Cerebellum (tissue), 4 donors: ENCODE measurements at places on chromosomes 1 and 21. TPM values are rescaled to one million over a fixed set of nuclear protein-coding genes. Genes with fewer than 3 reads are reported as not detected.

GRCh38 chr1:227318853-227319607 is 738 bp upstream of the CDC42BPA start:
- DNase-seq, result peak; percentile 82

- DNase-seq, result no peak
Measured at GRCh38 chr1:84253036-84253435, 48.5 kb upstream of the SAMD13 start.

DNA sequence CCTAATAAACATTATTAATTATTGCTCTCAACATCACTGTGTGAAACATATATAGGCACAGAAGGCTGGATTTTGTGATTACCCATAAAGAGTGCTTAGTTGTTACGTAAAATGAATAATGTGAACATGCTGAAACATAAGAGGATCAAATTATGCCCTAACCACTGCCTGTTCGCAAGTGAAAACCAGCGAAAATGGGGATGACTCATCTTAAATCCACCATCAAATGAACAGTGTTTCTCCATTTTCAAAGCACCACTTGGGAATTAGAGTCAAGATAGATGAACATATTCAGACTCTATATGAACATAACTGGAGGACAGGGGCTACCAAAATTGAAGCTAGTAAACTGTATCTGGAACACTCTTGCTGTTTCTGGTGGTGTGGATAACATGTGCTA is 386.2 kb downstream of the HHIPL2 start:
- no peak for DNase-seq

GRCh38 chr1:107727866-107728265 is 237.1 kb downstream of the VAV3 start:
- DNase-seq, result no peak

DNA sequence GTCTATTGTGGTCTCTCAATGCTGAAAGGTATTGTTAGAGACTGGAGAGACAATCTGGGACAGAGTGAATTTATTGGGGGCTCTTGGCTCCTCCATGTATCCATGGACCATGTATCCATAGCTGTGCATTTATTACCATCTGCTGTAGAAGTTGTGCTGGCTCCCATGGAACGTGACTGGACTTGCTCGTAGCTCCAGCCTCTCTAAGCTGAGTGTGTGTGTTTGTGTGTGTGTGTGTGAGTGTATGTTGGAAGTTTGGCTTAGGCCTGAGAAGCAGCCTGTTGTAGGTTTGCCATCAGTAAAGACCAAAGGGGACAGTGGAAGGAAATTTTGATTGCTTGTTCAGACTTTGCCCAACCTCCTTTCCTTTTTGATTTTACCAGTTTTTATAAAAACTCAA is 105.7 kb upstream of the USP24 start:
- DNase-seq, result no peak

GRCh38 chr1:93611668-93612067 is 70.0 kb downstream of the BCAR3 start:
- DNase-seq, result no peak

- no peak for DNase-seq
Measured at GRCh38 chr1:204141131-204141530, 10.7 kb downstream of the ETNK2 start.

GRCh38 chr1:119621705-119622104 is 26.4 kb downstream of the ZNF697 start:
- DNase-seq, result no peak

GRCh38 chr1:5067246-5067645 is 412.8 kb downstream of the AJAP1 start:
- no peak for DNase-seq

- DNase-seq, result no peak
Measured at GRCh38 chr1:179976970-179977651, 22.5 kb downstream of the CEP350 start.

GRCh38 chr1:208303743-208304712 is 59.8 kb upstream of the PLXNA2 start:
- DNase-seq, result no peak

GRCh38 chr21:41536827-41537103 is 28.8 kb upstream of the TMPRSS2 start:
- no peak for DNase-seq

DNA sequence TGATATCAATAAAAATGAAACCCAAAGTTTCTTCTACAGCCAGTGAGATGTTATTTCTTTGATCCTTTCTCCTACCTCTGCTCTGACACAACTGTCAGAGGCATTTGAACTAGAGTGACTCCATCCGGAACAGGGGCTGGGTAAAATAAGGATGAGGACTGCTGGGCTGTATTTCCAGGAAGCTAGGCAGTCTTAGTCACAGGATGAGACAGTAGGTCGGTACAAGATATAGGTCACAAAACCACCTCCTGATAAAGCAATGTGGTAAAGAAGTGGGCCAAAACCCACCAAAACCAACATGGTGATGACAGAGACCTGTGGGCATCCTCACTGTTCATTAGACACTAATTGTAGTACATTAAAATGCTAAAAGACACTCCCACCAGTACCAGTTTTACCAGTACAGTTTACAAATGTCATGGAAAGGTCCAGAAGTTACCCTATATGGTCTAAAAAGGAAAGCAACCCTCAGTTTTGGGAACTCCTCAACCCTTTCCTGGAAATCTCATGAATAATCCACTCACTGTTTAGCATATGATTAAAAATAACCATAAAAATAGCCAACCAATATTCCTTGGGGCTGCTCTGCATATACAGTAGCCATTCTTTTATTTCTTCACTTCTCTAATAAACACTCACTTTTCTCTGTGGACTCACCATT is 96.7 kb downstream of the GABPA start:
- DNase-seq, result no peak

GRCh38 chr1:234996245-234996757 is 132.3 kb downstream of the TOMM20 start:
- no peak for DNase-seq

Gene FCER1A
- total RNA-seq, result not detected

Gene TDRD5
- total RNA-seq, result 6.0 TPM

Gene GALNT2
- total RNA-seq, result 42.6 TPM

Gene LIN28A
- total RNA-seq, result not detected

Gene GBP5
- total RNA-seq, result not detected

Gene OR2L8
- total RNA-seq, result 6.6 TPM

Gene GLIS1
- total RNA-seq, result 0.27 TPM

Gene SMCP
- total RNA-seq, result not detected

Gene C1orf210
- not detected for total RNA-seq

Gene CRYBG2
- 1.7 TPM for total RNA-seq
